IPS DF 6.9 (cell line): ENCODE measurements at places on chromosomes 12 and 14.

DNA sequence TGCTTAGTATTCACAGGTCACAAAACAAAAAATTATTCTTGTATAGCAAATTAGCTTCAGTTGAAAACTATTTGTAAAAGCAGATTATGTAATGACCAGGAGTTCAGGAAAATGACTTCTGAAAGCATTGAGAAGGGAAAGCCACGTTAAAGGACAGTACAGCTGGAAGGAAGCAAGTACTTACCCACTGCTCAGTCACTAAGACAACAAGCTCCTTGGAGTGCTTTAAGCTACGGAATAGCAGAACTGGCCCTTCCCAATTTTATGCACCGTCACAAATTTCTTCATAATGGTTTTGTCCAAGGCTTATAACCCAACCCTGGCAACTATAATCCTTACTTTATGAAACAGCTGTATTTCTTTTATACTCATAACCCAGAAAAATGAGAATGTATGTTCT is 13.0 kb upstream of the SNAPC1 start:
- no peak for DNase-seq

- no peak for DNase-seq
Measured at GRCh38 chr14:78847801-78848200, 677.6 kb downstream of the NRXN3 start.

- no peak for DNase-seq
Measured at GRCh38 chr12:110134691-110135411, 10.7 kb downstream of the IFT81 start.

DNA sequence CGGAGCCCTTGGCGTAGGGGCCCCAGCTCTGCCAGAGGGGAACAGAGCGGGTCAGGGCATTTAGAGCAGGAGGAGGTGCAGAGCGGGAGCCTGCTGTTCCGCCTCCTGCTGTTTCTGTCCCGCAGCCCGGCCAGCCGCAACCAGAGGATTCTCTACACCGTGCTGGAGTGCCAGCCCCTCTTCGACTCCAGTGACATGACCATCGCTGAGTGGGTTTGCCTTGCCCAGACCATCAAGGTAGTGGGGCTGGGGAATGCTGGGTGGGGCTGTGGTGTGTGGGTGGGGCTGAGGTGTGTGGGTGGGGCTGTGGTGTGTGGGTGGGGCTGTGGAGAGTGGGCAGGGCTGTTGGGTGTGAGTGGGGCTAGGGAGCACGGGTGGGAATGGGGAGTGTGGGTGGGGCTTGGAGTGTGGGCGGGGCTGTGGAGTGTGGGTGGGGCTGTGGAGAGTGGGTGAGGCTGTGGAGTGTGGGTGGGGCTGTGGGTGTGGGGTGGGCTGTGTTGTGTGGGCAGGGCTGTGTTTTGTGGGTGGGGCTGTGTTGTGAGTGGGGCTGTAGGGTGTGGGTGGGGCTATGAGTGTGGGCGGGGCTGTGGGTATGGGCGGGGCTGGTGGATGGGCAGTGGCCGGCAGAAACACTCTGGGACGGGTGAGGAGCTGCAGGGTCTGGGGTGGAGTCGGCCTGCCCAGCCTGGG is 8.0 kb downstream of the ASPG start:
- DNase-seq: no peak

DNA sequence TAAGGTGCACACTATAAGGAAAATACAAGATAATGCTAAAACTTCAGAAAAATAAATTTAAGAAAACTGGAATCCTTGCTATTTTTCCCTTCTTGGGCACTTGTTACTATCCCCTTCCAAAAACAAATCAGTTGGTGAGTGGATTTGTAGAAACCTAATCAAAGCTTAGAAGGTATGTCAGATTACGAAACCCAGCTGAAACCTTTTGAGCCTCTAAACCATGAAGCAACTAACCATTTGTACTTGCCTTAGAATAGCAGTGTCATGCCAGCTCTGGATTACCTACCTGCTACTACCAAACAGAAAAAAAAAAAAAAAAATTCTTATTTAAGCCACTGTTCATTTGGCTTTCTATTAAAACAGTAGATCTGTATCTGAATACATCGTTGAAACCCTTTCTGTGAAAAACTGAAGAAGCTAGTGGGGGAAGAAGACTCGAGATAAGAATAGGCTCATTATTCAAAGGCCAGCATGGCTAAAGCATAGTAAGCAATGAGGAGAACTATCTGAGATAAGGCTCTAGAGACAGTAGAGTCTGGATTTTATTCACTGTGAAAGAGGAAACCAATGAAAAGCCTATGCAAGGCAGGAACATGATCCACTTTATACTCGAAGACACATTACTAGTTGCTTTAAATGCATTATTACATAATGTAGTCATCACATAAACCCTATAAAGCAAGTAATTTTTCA is 30.2 kb downstream of the OSBPL8 start:
- no peak for DNase-seq

GRCh38 chr14:83260751-83261150 is 1727.1 kb upstream of the SEL1L start:
- no peak for DNase-seq

GRCh38 chr12:57243521-57244311 is 7.3 kb downstream of the STAC3 start:
- no peak for DNase-seq

DNA sequence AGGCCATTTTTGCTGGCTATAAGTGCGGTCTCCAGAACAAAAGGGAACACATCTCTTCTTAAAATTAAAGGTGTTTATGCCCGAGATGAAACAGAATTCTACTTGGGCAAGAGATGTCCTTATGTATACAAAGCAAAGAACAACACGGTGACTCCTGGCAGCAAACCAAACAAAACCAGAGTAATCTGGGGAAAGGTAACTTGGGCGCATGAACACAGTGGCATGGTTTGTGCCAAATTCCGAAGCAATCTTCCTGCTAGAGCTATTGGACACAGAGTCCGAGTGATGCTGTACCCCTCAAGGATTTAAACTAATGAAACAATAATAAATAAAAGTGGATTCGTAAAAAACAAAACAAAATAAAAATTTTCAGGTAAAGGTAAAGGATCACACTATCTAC is 33.4 kb downstream of the PKP2 start:
- DNase-seq: no peak

GRCh38 chr14:105187935-105188524 is 6.9 kb upstream of the NUDT14 start:
- DNase-seq: no peak

DNA sequence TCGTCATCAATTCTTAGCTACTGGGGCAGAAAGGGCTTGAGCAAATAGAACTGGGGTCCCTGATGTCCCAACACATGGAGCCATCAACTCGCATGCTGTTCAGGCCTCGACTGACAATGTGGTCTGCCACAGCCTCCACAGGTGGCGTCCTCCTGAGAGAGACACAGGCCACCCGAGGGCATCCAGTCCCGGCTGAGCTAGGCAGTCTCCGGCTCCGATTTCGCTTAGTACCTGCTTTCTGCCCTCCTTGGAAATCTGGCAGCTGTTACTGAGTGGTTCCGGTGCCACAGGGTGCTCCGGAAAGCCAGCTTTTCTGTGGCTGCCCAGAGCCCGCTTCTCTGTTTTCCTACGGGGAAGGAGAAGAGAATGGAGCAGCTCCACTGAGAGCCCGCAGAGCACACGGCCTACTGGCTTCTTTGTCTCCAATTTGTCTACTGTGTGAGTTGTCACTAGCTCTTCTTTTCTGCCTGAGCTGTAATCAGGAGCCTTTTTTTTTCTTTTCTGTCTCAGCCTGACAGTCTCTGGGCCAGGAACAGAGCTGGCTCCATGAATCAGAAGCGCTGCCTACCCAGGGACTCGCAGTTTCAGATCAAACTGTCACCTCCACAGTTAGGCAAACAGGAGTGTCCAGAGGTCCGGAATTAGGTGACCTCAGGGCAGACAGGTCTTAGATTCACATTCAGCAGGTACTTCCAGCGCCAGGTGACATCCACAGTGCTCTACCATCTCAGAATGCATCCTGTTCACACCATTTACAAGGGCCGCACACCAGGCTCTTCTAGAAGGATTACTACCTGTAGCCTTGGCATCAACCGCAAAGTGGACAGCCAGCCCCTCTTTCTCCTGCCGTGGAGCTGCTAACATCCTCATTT is 73.3 kb downstream of the MOK start:
- no peak for DNase-seq

DNA sequence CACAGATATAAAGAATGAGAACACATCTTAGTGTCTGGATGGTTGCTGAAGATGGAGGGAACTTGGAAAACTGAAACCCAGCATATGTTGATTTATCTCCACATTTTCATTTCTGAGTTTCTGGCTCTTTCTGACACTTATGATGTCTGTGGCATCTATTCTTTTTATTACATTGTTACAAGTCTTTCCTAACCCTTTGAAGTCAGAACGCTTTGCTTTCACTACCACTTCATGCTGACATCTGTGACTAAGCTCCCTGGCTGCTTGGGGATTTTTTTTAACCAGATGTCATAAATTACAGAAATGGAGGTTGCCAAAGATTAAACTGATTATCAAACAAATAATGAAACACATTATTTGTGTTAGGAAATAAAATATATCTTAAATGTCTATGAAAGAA is 188.7 kb downstream of the KITLG start:
- no peak for DNase-seq

- DNase-seq: no peak
Measured at GRCh38 chr12:83123039-83123438, 436.3 kb downstream of the TMTC2 start.

GRCh38 chr12:82705774-82706173 is 19.1 kb downstream of the TMTC2 start:
- DNase-seq: no peak

DNA sequence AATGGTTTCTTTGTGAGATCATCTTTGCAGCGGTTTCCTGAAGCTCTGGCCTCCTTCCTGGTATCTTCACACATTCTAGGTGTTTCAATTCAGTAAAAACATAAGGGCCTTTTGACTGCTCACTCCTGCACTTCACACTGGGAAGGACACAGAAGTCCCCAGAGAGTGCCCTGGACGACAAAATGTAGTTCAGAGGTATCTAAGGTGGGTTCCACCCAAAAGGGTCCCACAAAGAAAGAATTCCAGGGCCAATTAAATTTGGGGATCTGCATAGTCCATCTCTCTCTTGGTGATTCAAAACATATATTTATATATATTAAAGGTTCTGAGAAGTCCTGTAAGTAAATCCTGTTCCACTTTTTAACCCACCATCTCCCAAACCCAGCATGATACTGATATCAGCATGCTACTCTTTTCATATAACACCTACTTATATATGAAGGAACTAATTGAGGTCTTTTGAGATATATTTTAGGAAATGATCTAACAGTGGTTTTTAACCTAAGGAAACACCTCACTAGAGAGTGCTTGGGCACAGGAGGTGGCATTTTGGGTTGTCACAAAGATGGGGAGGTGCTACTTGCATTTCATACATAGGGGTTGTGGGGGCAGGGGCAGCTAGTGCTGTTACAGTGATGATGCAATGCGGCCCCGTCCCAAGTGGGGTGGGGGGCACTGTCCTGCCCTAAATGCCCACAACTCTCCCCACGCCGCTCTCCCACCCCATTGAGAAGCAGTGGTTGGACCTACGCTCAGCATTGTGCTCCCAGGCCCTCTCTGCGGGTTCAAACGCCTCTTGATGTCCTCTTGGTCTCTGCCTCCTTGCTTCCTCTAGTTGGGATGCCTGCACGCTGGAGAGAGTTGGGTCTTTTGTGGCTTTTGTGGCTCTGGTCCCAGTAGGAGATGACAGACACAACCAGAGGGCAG is 109.4 kb downstream of the ARF6 start:
- DNase-seq: no peak

DNA sequence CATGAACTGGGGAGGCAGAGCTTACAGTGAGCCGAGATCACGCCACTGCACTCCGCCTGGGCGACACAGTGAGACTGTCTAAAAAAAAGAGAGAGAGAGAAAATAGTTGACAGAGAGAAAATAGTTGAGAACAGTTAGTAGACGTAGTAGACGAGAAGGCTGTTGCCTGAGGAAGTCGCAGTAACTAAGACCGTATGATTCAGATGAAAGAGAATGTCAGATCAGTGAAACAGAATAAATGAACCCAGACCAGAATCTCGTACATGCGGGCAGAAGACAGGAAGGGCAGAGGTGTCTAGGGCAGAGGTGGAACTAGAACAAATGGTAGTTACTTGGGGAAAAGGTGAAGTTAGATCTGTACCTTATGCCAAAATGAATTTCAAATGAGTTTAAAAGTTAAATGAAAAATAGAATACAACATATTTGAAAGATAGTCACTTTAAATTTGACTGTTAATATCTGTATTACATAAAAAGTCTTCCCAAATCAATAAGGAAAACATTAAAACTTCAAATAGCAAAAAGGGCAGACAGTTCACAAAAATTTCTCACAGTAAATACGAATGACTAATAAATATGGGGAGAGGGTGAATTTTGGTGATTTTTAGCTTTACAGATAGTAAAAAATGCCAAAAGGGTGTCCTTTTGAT is 17.7 kb downstream of the MDM2 start:
- no peak for DNase-seq

DNA sequence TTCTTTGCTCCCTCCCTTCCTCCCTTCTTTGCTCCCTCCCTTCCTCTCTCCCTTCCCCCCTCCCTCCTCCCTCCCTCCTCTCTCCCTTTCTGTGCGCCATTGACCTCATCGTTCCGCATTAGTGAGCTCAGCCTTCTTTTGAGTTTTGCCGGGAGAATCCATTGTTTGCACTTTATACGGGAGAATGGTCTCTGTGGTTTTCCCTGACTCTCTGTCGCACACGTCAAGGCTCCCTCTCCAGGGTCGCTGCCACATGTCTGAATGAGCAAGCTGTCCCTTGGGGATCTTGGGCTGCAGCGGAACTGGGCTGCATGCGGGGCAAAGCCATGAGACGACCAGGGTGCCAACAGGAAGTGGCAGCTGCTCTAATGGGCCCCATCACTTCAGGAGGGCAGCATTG is 118.5 kb downstream of the GLT1D1 start:
- DNase-seq: no peak

DNA sequence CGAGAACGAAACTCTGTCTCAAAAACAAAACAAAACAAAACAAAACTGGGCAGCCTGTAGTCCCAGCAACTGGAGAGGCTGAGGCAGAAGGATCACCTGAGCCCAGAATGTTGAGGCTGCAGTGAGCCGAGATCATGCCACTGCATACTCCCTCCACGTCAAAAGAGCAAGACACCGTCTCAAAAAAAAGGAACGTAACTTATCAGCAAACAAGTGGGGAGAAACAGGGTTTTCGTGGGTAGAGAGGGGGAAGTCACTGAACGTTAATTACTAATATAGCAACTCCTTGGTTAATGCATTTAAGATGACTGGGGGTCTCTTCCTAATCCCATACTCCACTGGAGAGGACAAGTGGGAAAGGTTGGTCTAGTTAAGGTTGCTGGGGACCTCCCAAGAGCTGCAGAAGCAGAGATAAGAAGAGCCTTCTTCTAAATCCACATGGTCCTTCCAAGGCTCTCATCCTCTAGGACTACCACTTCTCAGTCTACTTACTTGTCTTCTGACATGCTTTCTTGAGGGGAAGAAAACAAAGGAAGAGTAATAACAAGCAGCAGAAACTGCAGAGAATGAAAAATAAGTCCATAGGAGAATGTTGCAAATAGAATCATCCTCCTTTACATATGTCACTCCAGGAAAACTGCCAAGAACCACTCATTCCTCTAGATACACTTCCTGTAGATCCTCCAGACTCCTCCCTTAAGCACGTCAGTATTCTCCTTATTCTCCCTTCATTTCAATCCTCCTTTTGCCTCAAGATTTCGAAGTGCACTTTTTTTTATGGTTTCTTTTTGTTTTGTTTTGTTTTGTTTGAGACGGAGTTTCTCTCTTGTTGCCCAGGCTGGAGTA is 5.8 kb downstream of the NUMB start:
- DNase-seq: no peak

- no peak for DNase-seq
Measured at GRCh38 chr12:95118138-95118787, 44.8 kb upstream of the NR2C1 start.
